ENCODE measurements at places on chromosomes 3 and 15.

DNA sequence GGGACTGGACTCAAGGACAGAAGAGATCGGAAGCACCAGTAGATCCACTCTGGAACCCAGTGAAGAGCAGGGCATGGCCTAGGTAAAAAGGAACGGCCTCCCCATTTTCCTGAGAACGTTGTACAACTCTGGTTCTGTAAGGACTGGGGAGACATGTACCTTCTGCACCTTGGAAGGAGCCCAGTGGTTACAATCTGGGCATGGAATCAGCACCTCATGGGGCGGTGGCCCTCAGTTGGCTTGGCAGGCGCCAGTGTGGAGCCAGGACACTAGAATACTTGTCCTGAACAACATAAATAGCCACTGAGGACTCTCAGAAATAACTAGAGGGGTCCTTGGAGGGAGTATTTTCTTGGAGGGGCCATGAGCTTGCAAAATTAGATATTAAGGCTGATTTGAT, 25.6 kb downstream of the EAF1 start:
- DNase-seq: no peak

DNA sequence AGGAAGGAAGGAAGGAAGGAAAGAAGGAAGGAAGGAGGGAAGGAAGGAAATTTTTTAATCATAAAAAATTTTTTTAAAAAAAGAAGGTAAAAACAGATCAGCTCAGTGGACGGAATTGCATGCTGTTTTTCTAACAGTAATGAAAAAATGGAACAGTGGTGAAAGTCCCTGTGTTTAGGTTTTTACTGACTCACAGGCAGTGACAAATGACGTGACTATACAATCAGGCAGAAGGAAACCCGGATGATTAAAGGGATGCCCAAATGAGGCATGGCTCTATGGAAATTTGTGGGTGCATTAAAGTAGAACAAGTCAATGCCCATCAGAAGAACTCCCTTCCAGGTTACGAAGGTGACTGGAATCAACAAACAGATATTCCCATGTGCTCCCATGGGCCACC, 135.0 kb downstream of the IMPG2 start:
- no peak for DNase-seq

DNA sequence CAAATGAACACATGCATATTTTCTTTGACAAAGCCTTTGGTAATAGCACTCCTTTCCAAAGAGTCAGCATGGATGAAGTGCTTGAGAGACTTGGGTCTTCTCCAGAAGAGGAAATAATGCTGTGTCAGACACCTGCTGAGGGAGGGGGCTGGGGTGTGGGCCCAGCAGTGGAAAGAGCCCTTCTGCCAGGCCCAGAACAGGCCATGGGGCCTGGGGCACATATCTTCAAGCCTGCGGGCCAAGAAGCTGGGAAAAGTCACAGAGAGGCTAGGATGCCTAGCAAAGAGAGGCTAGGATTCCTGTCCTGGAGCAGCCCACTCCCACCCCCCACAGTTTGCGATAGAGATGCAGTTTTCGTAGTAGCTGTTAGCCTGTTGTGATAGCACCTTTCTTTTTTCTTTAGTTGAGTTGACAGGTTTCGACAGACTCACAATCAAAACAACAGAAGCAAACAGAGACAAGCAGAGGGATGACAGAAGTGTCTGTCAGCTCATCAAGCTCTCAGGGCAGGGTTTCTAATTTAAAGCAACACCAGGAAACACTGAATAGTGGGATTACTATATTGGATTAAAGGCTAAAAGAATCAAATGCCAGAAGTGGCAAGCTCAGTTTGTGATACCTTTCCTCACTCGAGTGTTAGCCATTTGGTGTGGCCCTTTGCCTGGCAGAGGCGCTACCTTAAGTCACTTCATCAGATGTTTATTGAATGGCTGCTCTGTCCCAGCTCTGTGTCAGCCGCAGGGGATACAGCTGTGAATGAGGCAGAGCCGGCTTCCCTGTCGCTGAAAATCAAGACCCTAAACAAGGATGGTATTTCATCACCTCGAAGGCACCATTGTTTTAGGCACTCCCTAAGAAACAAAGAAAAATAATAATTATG, 19.0 kb downstream of the CMTM7 start:
- DNase-seq: no peak

- no peak for DNase-seq
Measured at GRCh38 chr3:27353221-27353620, 16.0 kb downstream of the NEK10 start.

DNA sequence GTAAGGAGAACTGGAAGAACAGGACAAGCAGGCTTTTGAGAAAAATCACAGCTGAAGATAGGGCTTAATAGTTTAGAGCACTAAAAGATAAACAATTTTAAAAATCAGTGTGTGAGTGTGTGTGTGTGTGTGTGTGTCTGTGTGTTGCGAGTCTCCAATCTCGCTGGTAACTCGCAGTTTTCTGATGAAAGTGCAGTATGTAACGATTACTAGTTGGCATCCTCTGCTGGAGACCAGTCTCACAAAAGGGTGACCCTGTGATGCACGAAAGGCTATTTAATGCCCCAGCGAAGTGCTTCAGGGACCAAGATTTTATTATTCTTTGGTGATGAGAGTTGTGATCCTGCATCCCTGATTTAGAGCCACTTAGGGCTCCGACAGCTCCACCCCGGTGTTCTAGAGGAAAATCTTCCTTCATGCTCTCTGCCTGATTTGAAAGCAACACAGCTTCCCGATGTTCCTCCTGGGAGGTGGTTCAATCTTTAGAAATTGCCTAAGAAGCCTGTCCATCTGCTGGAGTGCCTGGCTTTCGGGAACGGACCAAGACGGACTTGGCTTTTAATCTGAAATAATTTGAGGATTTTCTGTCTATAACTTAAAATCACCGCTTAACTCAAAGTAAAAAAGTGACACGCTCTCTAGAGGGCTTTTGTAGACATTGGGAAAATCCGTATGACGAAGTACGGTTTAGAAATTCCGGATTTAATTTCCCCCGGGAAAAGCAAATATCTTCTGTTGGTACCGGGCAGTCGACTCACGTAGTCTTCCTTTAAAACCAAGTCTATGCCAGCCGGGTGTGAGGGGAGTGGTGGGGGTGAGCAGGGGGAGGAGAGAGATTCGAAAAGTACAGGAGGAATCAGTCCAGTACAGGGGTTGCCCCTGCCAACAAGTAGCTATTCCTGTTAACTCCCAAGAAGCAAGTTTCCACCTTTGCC, 1.1 kb upstream of the ALCAM start:
- DNase-seq: peak; percentile 83

DNA sequence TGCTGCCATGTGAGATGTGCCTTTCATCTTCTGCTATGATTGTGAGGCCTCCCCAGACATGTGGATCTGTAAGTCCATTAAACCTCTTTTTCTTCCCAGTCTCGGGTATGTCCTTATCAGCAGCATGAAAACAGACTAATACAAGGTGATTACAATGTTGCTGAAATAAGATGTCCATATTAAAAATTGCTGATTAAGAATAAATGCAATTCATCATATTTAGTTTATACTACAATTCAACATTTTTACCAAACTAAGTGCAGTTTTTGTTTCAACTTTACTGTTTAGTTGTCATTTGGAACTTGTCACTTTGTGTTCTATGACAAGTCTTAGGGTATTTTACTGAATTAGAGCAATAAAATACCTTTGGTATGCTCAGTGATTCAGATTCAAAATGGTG, 127.6 kb upstream of the TMCO5A start:
- DNase-seq: no peak

DNA sequence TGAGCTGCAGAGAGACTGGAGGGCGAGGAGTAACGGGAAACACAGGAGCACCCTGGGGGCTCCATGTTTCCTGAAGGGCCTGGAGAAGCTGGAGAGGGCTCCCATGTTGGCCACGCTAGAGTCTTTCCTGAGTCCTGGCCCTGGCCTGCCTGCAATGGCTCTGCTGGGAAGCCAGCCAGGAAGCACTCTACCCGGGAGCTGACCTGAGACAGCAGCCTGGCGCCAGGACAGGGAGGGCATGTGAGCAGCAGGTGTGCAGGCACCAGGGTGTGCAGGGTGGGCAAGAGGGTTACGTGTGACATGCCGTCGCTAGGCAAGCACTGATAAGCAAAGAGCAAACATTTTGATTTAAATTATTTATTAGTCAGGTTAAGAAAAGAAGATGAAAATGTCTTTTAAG, 301.4 kb downstream of the OCA2 start:
- no peak for DNase-seq

DNA sequence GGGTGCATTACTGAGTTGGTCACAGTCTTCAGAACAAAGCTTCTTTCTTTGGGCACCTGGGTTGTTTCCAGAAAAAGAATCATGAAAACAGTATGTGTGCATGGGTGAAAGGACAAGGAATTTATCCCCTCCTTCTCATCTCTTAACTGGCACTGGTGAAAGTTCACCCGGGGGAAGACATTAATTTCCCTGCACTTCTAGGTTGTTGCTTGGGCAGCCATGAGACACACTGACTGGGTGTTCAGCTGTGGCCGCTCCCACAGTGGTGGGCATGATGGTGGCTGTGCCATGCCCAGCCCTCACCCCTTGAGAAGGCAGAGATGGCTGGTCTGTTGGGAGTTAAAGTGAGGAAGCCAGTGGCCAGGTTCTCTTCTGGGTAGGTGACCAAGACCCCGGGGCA, 16.6 kb upstream of the KY start:
- DNase-seq: no peak

GRCh38 chr3:53211706-53212702, 43.8 kb downstream of the TKT start:
- peak; percentile 74 for DNase-seq

GRCh38 chr3:155661042-155661441, 83.8 kb downstream of the PLCH1 start:
- no peak for DNase-seq

GRCh38 chr15:25742776-25743547, 120.2 kb downstream of the ATP10A start:
- no peak for DNase-seq

DNA sequence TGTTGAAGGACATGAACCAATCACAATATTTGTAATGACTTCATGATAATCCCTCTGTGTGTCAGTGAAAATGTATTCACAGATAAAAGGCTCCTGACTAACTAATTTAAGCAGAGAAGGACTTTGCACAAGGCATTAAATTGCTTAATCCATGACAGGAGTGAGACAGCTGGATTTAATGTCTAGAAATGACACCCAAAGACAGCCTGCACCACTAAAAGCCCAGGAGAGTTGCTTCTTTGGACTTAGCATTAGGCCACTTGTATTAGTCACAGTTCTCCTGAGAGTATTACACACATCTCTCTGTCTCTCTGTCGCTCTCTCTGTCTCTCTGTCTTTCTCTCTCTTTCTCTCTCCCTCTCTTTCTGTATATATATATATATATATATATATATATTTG, 180.4 kb downstream of the GOLGA8K start:
- DNase-seq: no peak

DNA sequence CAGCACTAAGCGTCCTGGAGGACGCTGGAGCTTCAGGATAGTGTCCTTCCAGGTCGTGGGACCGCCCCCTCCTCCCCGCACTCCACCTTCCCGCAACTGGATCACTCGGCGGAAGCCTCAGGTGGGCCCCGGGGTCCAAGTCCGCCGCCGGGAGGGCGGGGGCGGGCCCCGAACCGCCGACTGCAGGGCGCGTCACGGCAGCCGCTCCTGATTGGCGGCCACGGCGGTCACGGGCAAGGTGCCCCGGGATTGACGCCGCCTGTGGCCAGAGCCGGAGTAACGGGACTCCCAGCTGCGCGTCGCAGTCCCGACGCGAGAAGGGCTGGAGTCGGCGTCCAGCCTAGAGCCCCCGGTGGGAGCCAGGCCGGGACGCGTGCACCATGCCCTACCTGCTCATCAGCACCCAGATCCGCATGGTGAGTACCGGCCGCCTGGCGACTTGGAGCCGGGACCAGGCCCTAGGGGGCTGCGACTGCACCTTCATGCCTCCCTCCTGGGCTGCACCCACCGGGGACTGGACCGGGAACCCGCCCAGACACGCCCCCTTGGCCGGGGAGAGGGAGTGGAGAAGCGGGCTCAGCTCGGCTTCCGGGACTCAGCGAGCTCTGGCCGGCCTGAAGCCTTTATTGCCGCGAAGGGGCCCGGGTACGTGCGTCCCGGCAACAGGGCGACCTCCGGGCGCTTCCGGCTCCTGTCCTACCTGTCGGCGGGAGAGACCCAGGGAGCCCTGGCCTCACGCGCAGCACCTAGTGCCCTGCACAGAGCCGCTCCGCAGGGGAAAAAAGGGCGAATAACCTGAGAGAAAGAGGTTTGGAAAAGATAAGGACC, at the start of gene GCHFR:
GCHFR (plus strand) TSS at position 268 of the 828 bp plus-strand sequence; CDS start at position 381, 113 bp downstream.
- DNase-seq: peak; percentile 57

All from inflammatory macrophage treated with lipopolysaccharide for 1 hour (primary cell).